ENCODE measurements at places on chromosomes 2 and 18.
A peak's percentile ranks its signal among the peaks of the same experiment; 100 is the strongest.

GRCh38 chr2:27265536-27265870, 2.7 kb upstream of the SLC30A3 start:
- no peak for DNase-seq

GRCh38 chr2:157336137-157337010, 10.8 kb upstream of the ERMN start:
- peak; percentile 66 for DNase-seq

- no peak for DNase-seq
Observed at GRCh38 chr2:12083081-12083581, 336.7 kb downstream of the LPIN1 start.

GRCh38 chr2:58429014-58429875, 188.1 kb upstream of the FANCL start:
- no peak for DNase-seq

- DNase-seq: no peak
Observed at GRCh38 chr2:236565879-236566402, 3.7 kb upstream of the ACKR3 start.

GRCh38 chr2:6881516-6881915, 3.9 kb downstream of the RSAD2 start:
- DNase-seq: no peak

- no peak for DNase-seq
Observed at GRCh38 chr2:159760326-159760725, 37.7 kb downstream of the CD302 start.

- DNase-seq: no peak
Observed at GRCh38 chr2:73403237-73403636, 17.6 kb downstream of the ALMS1 start.

- DNase-seq: no peak
Observed at GRCh38 chr2:62817348-62817747, 111.8 kb downstream of the EHBP1 start.

DNA sequence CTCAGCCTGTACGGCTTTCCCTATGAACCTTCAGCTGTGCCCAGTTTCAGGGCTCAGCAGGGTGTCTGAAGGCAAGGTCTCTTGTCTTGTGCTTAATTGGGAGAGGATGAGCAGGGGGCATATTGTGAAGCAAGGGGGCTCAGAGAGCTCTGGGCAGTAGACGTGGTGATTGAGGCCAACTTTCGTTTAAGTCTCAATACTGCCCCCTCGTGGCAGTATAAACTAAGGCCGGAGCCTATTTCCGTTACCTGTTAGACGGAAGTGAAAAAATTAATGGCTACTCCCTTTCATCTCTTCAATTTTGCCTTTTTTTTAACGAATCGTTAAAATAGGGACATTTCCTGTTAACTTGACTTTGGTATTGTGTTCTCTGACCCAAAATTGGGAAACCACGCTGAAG, 193.4 kb downstream of the TDRD15 start:
- no peak for DNase-seq

DNA sequence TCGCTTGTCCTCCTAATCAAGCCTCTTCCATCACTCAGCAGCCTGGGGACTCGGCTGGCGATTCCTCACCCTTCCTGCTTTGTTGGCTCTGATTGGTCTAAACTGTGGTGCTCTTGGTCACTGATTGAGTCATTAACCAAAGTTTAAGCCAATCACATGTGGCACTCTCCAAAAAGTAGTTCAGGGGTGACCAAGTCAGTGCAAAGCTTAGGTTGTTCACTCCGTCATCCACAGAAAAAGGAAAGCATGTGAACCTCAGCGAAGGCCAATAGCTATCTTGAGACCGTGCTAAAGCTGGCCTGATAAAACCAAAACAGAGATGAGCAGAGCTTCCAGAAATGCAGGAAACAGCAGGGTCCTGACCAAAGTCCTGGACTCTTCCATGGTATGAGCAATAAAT, 4.9 kb downstream of the ALPK2 start:
- no peak for DNase-seq

- DNase-seq: no peak
Observed at GRCh38 chr2:191748528-191749180, 70.7 kb downstream of the NABP1 start.

DNA sequence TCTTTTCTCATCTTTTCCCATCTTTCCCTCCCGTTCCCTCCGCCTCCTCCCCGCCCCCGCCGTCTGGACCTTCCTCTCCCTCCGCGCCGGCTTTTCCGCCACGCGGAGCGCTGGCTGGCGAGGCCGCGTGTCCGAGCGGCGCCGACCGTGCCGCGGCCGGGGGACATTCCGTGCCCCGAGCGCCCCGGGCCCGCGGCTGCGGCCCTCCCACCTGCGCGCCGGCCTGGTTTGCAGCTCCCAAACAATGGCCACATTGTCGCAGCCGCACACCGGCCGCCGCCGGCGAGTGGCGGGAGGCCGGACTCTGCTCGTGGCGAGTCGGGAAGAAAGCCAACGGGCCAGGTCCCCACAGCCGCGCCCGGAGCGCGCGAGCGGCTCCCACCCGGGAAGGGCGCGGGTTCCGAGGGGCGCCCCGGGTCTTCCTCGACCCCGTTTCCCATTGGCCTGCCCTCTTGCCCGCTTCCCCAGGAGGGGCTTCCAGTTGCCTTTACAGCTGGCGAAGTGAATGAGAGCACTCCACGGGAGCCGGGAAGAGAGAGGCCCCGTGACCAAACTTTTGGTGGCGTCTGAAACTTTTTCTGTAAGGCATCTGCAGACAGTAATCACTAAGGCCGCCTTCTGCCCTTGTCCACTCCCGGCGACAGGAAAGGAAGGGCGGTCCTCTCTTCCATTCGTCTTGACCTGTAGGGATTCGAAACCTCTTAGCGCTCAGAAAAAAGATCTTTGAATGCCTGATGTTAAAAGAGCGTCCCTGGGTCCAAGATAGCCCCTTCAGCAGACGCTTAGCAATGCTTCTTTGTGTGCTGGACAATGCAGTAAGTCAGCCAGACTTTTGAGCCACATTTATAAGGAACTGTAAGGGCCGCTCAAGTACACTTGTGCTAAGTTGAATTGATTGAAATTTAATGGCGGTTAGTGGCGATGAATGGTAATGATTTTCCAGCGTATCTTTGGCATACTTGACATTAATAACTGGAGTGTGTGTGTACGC, 6.2 kb downstream of the GLI2 start:
- no peak for DNase-seq

DNA sequence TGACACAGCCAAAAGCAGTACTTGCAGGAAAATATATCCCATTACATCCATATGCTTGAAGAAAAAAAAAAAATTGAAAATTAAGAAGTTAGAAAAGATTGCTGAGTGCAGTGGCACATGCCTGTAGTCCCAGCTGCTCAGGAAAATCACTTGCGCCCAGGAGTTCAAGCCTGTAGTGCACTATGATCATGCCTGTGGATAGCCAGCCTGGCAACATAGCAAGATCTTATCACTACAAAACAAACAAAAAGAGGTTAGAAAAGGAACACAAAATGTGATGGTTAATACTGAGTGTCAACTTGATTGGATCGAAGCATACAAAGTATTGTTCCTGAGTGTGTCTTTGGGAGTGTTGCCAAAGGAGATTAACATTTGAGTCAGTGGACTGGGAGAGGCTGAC, 361.9 kb downstream of the NYAP2 start:
- no peak for DNase-seq

GRCh38 chr2:167140767-167141166, 252.5 kb downstream of the XIRP2 start:
- DNase-seq: no peak
